SJSA1 (cell line): ENCODE measurements at places on chromosomes 13 and 19. TPM values are rescaled to one million over a fixed set of nuclear protein-coding genes. Genes with fewer than 3 reads are reported as not detected.

GRCh38 chr19:23784274-23784673 is 25.6 kb upstream of the ZNF681 start:
- H3K36me3 ChIP-seq: 0 out of 2 replicates have a peak, but pooled peaks cover 3% of the 10 kb centered on the region
- no peaks in the 10 kb centered on the region for H3K27me3 ChIP-seq
- no peak overlapping the region for H3K27ac ChIP-seq
- no peaks in the 10 kb centered on the region for H3K4me1 ChIP-seq
- H3K4me3 ChIP-seq: no peak overlapping the region
- DNase-seq: no peak

DNA sequence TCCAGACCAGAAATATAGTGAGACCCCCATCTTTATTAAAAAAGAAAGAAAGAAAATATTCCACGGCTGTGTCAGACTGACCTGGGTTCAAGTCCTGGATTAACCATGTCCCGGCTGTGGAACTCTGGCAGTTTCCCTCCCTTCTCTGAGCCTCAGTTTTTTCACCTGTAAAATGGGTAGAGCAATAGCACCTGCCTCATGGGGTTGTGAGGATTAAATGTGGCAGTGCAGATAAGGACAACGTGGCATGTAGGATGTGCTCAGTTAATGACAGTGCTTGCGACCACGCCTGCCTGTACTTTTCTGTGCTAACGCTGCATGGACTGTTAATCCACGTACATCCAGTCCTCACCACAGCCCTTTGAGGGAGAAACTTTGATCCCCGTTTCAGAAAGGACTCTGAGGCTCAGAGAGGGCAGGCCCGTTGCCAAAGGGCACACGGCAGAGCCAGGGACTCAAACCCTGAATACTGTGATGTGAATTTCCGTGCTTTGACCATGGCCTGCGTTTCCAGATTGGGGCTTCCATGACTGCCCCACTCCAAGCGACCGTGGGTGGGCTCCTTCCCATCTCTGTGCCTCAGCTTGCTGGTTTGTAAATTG is 16.1 kb downstream of the SBK2 start:
- H3K27me3 ChIP-seq: 0 out of 2 replicates have a peak, but pooled peaks cover 3% of the 10 kb centered on the region
- H3K4me3 ChIP-seq: no peak overlapping the region
- no peak overlapping the region for H3K27ac ChIP-seq
- no peak for DNase-seq
- H3K4me1 ChIP-seq: peaks cover 5% of the 10 kb centered on the region

Gene COX7A1
- total RNA-seq: not detected in 2 replicates

DNA sequence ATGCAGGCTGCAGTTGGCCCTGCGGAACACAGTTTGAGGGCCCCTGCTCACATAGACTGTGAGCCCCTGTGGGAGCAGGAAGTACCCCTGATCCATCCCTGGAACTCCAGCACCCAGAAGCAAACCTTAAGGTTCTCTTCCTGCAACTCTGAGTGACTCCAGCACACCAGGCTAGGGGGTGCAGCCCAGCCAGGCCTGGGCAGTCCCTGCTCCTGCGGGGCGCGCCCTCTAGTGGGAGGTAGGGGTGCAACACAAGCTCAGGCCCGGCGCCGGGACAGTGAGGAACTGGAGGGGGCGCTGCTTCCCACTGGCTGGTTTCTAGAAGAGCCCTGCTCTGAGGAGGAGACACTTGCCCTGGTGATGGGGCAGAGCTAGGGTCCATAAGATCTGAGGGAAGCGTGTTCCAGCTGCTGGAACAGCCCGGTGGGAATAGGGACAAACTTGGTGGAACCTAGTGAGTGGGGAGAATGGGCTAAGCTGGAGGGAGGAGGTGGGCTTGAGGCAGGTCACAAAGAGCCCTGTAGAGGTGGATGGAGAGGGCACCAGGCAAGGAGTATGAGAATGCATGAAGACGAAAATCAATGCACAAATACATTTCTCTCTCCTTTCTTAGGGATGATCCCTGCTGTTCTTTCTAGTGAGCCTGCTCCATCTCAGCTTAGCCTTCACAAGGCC is 5.0 kb downstream of the ZSCAN5A start:
- H3K4me3 ChIP-seq: no peak overlapping the region
- H3K4me1 ChIP-seq: no peaks in the 10 kb centered on the region; the same call in 1 of the 2 replicates
- peak; percentile 27 for DNase-seq
- H3K36me3 ChIP-seq: peaks cover 9% of the 10 kb centered on the region

Gene TEX29
- 0.82 TPM in 1 of 2 replicates, not detected in the other for total RNA-seq
